ENCODE measurements at places on chromosomes 4 and X.

- no peak for DNase-seq
Observed at GRCh38 chr4:166724369-166724768, 509.9 kb downstream of the SPOCK3 start.

DNA sequence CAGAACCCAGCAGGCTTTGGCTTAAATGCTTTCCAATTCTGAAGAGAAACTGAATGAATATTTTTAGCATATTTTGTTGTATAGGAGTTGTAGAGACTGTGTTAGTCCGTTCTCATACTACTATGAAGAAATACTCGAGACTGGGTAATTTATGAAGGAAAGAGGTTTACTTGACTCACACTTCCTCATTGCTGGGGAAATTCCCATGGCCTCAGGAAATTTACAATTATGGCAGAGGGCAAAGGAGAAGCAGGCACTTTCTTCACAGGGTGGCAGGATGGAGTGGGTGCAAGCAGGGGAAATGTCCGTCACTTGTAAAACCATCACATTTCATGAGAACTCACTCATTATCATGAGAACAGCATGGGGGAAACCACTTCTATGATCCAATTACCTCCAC is 291.7 kb downstream of the PACRGL start:
- DNase-seq, result no peak

GRCh38 chr4:114296126-114296525 is 302.5 kb upstream of the UGT8 start:
- no peak for DNase-seq

GRCh38 chrX:121323337-121323736 is 275.9 kb downstream of the GLUD2 start:
- DNase-seq, result no peak

- DNase-seq, result no peak
Observed at GRCh38 chr4:118773429-118773792, 62.5 kb downstream of the SEC24D start.

GRCh38 chr4:155025762-155026457 is 182.5 kb upstream of the NPY2R start:
- no peak for DNase-seq

Data from AG09319 (cell line).